ENCODE measurements at places on chromosomes 7 and 10.

- no peak for DNase-seq
These were observed 8.6 kb downstream of the STAM start for GRCh38 chr10:17652585-17652984.

DNA sequence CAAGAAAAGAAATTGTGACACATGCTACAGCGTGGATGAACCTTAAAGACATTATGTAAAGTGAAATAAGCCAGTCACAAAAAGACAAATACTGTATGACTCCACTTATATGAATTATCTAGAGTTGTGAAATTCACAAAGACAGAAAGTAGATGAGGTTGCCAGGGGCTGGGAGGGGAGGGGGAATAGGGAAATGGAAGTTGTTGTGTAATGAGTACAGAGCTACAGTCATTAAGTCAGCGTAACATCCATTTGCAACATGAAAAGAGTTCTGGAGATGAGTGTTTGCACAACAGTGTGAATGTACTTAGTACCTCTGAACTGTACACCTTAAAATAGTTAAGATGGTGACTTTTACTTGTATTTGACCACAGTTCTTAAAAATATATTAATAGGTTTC, 112.1 kb upstream of the CDK1 start:
- DNase-seq, result peak; percentile 92

DNA sequence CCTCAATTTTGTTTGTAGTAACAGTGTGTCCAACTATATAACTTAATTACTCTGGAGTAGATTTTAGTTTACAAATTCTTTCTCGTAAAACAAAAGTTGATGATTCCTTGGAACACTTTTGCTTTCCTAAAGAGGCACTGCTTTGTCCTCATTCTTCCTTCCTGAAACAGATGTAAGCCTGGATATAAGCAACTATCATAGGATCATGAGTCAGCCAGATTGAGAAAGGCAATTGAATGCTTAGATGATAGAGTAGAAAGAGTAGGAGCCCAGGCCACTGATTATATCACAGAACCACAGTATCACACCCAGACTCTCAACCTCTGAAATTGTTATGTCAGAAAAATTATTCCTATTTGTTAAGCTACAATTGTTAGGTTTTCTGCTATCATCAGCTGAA, 69.9 kb downstream of the TMEM106B start:
- DNase-seq, result no peak

GRCh38 chr7:131489881-131490280, 66.5 kb downstream of the PODXL start:
- DNase-seq, result no peak
